ENCODE measurements at places on chromosomes 12 and 14.
A peak's percentile ranks its signal among the peaks of the same experiment; 100 is the strongest.

- no peak for DNase-seq
Observed at GRCh38 chr12:3964439-3964838, 91.2 kb upstream of the PARP11 start.

DNA sequence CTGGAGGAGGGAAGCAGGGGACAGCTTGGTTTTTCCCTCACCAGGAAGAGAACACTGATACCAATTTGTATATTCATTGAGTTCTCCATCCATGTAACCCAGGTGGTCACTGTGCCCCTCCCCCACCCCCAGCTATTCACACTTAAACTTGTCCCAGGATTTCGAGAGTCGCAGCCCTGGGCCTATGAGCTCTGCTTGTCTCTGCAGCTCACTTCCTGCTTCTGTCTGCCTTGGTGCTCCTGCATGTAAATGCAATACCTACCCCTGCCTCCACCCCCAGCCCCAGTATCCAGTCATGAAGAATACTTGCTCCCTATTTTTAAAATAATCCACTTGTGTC lies 452.2 kb downstream of the BCL11B start:
- no peak for DNase-seq

- no peak for DNase-seq
Observed at GRCh38 chr12:89267404-89267803, 84.9 kb downstream of the DUSP6 start.

GRCh38 chr12:92275443-92276154 lies 130.0 kb upstream of the BTG1 start:
- DNase-seq, result no peak

GRCh38 chr12:53695152-53696145 lies 19.6 kb upstream of the ATP5MC2 start:
- no peak for DNase-seq

DNA sequence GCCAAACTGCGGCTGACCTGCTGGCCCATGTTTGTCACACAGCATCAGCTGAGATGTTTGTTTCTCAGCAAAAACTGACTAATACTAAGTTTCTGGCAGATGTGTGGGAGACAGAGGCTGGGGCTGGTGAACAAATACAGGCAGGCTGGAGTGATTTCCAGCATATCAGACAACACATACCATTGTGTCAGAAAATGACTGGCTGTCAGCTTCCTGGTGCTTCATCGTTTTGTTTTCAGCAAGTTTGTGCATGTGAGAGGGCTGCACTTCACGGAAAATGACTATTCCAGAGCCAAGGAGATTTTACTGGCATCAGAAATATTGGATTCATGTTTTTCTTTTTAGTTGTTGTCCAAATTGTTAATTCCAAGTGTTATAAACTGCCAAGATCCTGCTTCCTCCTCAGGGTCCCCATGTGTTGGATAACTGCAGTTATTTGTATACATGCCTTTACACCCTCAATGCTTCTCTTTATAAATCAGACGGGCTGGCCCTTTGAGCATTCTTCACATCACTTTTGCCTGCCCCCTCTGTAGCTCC lies 145.7 kb downstream of the GALC start:
- DNase-seq, result no peak

DNA sequence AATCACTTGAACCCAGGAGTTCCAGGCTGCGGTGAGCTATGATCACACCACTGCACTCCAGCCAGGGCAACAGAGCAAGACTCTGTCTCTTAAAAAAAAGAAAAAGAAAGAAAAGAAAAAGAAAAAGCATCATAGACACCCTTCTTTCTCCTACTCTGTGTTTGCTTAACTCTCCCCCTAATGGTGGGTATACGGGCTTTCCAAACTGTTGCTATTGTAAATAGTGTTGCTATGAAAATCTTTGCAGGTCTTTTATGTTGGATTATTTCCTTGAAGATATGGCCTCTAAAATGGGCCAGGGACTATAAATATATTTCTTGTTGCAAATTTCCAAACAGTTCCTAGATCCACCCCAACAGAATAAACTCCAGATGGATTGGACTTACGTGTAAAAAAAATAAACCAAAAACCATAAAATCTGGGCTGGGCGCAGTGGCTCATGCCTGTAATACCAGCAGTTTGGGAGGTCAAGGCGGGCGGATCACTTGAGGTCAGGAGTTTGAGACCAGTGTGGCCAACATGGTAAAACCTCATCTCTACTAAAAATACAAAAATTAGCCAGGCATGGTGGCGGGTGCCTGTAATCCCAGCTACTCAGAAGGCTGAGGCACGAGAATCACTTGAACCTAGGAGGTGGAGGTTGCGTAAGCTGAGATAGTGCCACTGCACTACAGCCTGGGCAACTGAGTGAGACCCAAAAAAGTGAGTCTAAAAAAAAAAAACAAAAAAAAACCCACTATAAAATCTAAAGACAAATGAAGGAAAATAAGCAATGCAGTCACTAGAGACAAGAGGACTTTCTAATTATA lies 25.9 kb downstream of the NFKBIA start:
- no peak for DNase-seq

GRCh38 chr14:54317391-54317790 lies 79.4 kb upstream of the CDKN3 start:
- no peak for DNase-seq

GRCh38 chr14:68714991-68715924 lies 77.6 kb downstream of the ZFP36L1 start:
- no peak for DNase-seq

GRCh38 chr12:68894276-68894855 lies 38.6 kb downstream of the CPM start:
- DNase-seq, result no peak

DNA sequence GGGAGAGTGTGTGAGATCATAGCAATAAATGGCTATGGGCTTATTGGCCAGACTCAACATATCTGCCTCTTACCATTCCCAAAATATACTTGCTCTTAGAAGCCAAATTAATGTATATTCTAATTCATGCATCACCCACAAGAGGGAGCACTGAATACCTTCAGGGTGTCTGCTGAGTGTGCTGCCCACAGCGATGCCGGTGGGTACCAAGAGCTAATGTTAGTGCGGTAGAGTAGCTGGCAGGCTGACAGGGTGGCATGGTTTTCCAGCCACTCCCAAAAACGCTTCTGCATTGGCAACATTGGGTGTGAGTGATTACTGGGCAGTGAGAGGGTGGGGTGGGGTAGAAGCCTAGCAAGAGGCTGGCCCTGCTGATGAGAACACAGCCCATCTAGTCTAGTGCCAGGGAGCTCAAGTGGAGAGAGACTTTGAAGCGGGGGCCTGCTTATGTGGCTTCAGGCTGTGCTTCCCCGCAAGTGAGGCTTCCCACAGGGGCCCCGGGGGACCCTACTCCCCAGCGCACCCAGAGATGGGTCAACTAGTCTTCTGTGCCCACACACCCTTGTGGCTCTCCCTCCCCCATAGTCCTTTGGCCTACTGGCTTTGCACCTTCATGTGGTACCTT lies 9.2 kb upstream of the PLEKHD1 start:
- DNase-seq, result peak; percentile 55

- no peak for DNase-seq
Observed at GRCh38 chr14:104550340-104550860, 29.2 kb upstream of the C14orf180 start.

- DNase-seq, result no peak
Observed at GRCh38 chr12:128627659-128628058, 196.1 kb downstream of the SLC15A4 start.

GRCh38 chr12:107418981-107419380 lies 266.6 kb upstream of the PWP1 start:
- DNase-seq, result no peak

GRCh38 chr12:30548203-30548602 lies 147.5 kb downstream of the IPO8 start:
- peak; percentile 1 for DNase-seq

DNA sequence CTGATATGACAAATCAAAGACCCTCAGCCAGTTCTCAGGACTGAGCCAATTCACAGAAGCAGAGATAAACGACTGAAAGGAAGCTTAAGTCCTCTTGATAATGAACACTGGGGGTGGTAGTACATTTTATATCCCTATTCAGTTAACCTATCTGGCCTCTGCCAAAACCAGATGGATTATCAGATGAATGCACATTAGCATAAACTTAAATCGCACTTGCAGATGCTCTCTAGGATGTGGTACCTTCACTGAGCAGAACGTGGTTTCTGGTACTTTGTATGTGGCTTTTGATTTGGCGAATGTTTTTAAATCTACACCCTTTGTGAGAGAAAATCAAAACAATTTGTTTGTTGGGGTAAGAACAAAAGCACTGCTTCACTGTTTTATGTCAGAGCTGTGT lies 21.1 kb upstream of the TAS2R14 start:
- no peak for DNase-seq

GRCh38 chr14:61620130-61620946 lies 75.0 kb upstream of the HIF1A start:
- no peak for DNase-seq

All from NCI-H1105 (cell line).